ENCODE measurements at places on chromosomes 1 and 21.

DNA sequence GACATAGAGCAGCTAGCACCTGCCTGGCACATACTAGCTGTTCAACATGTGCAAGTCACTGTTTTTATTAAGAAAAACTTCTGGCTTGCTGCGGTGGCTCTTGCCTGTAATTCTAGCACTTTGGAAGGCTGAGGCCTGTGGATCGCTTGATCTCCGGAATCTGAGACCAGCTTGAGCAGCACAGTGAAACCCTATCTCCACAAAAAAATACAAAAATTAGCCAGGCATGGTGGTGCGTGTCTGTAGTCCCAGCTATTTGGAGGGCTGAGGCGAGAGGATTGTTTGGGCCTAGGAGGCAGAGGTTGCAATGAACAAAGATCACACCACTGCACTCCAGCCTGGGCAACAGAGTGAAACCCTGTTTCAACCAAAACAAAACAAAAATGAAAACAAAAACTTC lies 27.7 kb upstream of the C8B start:
- DNase-seq = no peak

GRCh38 chr1:205329719-205330118 lies 8.2 kb upstream of the NUAK2 start:
- DNase-seq = no peak

DNA sequence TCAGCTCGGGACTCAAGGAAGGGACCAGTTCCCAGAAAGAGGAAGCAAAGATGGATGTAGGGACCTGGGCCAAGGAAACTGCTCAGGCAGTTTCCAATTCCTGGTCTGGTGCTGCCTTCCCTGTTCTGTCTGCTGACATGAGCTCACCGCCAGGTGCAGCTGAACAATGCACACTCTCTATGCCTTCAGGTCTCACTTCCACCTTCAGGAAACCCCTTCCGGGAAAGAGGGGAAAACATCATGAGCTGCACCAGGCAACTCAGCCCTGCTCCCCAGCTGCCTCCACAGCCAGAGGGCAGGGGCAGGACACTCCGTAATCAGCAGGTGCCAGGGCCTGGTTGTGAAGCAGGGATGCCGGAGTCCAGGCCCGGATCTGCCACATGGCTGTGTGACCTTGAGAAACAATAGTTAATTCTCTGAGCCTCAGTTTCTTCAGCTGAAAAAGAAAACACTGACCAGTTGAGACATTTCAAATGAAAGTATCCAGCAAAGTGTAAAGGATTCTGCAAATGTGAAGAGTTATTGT lies 27.8 kb downstream of the SMIM12 start:
- DNase-seq = no peak

- DNase-seq = no peak
Measured at GRCh38 chr1:180096584-180097325, 57.9 kb upstream of the QSOX1 start.

DNA sequence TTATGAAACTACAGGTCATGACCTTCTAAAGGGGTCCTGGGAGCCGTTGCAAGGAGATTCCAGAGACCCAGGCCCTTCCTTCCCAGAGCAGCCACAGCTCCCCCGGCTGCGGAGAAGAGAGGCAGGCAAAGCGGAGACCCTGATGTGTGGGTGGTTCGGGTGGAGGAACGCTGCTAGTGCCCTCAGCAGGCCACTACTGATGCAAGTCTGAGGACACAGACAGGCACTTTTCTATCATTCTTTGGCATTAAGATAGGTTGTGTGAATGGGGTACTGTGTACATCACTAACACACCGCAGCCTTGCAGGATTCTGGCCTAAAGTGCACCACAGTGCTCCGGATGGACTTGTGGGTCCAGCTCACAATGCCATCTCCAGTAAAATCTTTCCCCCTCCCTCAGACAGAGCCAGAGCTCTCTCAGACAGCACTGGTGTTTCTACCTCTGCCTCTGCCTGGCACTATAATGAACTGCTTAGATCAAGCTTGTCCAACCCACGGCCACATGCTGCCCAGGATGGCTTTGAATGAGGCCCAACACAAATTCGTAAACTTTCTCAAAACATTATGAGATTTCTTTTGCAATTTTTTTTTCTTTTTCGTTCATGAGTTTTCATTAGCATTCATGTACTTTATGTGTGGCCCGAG lies 121.4 kb downstream of the TGFBR3 start:
- no peak for DNase-seq

DNA sequence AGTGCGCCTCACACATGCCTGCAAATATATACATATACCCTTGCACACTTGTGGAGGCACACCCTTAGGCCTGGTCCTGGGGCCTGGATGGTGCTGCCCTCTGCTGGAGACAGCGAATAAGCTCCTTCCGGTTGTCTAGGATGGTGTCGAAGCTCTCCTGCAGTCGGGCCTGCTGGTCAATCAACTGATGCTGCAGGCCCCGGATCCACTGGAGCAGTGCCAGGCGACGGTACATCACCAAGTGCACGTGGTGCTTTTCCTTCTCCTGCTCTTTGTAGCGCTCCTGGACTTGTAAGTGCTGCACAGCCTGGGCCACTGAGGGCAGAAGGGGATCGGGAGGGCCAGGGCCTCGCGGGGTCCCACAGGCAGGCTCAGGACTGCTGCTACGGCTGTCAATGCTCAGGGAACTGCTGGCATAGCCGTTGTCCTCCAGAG lies 3.1 kb downstream of the C1orf216 start:
- DNase-seq = peak; percentile 51

- DNase-seq = no peak
Measured at GRCh38 chr1:101741910-101742309, 254.8 kb downstream of the OLFM3 start.

DNA sequence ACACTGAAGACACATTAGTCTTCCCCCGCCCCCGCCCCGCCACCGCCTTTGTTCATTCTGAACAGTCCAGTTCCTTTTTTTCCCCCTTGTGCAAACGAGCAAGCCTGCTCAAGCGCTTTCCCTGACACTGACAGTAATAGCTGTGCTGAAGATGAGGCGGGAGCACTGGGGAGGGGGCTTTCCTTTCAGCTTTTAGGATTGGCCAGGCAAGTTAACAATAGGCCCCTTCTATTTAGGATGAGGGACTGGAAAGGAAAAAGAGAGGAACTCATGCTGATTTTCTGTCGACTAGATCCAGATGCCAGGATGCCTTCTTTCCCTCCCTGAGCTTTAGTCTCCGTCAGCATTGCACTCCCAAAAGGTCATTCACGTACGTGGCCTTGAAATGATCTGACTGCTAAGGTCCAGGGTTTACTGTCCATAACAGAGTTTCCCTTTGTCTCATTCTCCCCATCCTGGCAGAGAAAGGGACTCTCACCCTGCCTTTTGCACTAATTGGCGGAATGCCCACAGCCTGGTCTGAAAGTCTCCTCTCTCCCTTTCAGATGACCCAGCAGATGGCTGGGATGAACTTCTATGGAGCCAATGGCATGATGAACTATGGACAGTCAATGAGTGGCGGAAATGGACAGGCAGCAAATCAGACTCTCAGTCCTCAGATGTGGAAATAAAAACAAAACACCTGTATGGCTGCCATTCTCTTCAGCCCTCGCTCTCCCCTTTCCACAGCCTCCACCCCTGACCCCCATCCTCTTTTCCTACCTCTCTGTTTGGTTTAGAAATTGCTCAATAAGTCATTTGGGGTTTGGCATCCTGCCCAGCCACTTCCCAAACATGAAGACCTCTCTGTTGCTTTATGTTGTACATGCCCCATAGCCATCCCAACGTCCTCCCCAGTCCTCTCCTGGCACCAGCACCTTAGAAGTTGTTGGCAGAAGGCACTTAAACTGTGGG lies 28.6 kb upstream of the ZFP69B start:
- no peak for DNase-seq

DNA sequence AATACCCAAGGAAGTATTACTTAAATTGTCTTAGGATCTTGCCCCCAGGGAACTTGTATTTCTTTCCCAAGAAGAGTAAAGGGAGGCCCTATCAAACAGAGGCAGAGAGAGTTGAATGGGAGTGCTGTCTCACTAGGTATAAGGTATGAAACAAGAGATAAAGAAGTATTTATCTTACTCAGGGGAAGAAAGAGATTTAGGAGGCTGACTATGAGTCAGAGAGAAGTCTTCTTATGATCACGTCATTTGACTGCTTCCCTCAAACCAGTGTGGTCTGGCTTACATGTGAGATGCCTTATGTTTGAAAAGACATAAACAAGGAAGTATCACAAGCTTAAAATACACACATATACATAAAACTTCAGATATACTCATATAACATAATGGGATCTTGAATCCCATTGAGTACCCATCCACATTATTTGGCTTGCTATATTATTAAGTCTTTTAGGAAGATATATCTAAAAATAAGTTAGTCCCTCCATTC lies 29.6 kb downstream of the DUSP10 start:
- no peak for DNase-seq

GRCh38 chr1:180848191-180848590 lies 64.5 kb upstream of the KIAA1614 start:
- DNase-seq = no peak

- no peak for DNase-seq
Measured at GRCh38 chr1:65658122-65658521, 134.6 kb upstream of the PDE4B start.

- no peak for DNase-seq
Measured at GRCh38 chr1:30774550-30775432, 17.2 kb upstream of the LAPTM5 start.

DNA sequence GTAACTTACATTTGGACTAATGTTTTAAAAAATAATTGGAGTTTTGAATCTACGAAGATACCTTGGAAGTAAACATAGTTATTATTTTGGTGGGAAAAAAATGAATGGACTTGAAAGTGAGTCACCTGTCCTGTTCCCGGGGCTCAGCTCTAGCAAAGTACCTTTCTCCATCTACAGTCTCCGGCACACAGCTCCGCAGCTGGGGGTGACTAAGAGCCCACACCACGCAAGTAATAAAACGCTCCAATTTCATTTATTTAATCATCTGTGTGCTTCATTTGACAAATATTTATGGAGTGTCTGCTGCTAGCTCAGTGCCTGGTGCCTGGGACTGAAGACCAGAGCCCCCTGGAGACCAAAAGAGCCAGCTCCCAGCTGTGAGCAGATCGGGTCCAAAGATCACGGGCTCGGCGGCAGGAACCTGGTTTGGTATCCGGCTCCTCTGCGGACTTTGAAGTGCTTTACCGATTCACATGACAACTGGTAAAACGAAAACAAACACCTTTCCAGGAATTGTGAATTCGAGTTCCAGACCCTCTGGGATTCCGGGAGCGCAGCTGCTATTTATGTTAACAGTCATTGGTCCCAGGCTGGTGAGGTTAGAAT lies 1.7 kb upstream of the RIPK4 start:
- no peak for DNase-seq

- DNase-seq = no peak
Measured at GRCh38 chr1:101452825-101453224, 216.0 kb downstream of the S1PR1 start.

GRCh38 chr1:160081261-160081936 lies at the start of gene KCNJ9:
TSS of gene KCNJ9 (plus strand) at chr1:160081538. CDS start at chr1:160084031, 2,493 bp downstream.
- DNase-seq = no peak

DNA sequence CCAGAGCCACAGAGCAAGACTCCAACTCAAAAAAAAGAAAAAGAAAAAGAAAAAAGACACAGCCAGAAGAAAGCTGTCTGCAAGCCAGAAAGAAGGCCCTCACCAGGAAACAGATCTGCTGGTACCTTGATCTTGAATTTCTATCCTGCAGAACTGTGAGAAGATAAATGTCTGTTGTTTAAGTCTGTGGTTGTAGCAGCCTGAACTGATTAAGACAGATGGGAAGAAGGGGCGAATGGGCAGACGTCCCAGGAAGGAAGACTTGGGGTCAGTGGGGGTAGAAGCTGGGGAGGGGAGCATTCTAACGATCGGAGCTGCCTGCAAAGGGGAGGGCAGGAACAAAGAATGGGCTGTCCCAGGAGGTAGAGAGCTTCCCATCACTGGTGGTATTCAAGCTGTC lies 6.3 kb downstream of the SLC2A7 start:
- DNase-seq = no peak

DNA sequence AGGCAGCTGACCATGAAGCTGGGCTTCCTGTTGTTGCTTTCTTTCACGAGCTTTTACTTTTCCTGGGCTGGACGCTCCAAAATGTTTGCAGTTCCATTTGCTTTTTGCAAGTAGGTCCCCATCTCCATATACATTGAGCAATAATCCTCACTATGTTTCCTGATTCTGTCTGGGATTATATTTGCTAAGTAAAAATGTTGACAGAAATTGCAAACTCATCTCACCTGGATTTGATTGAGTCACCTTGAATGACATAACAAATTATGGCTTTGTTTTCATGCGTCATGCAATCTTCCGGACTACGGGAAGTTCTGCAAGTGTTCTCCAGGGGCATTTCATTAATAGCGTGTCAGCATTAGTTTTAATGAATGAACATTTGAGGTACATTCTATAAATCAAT lies 18.9 kb downstream of the ATP5PO start:
- no peak for DNase-seq

GRCh38 chr1:78839704-78840277 lies 166.7 kb downstream of the ADGRL4 start:
- DNase-seq = no peak

- DNase-seq = no peak
Measured at GRCh38 chr1:78668427-78668826, 18.8 kb downstream of the IFI44 start.

DNA sequence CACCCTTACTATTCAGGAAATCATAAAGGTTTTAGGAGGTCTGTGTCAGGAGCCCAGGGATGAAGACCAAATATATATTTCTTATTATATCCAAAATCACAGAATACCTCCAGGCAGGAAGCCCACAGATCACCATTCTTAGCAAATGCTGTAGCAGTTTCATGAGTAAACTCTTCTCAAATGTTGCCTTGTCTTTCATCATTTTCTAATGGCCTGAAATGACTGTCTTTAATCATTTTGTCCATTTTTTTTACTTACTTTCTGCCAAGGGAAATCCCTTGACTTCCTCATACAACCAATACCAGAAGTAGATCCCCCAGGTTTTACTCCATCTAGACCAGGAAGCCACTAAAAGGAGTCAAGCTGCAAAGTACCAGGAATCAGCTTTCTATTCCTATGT lies 32.4 kb downstream of the PSMG1 start:
- DNase-seq = no peak

DNA sequence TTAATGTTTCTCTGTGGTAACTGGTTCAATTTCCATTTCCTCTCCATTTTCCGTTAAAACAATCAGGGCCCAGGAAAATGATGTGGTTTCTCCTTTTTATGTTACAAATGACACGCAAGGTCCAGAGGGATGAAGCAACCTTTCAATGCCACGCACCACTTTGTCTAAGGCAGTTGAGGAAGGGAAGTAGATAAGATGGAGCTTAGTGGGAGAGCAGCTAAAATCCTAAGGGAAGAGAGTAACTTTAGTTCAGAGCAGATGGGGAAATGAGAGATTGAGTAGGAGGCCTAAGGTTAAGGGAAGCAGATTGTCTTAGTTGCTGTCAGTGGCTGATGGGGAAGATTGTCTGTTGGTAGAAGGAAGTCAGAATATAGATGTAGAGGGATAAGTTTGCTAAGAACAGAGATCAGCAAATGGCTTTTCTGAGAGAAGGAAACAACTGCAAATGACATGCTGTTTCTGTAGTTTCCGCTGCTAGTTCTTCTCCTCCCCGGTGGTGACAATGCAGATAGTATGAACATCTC lies 660 bp downstream of the CD1C start:
- no peak for DNase-seq

- DNase-seq = no peak
Measured at GRCh38 chr1:6105763-6106162, 60.1 kb downstream of the KCNAB2 start.

All from activated CD4-positive, alpha-beta T cell treated with anti-CD3 and anti-CD28 coated beads, Interleukin-2, amount 50 U/mL, for 24 hours (primary cell).